ENCODE measurements at places on chromosomes 6 and 20.

GRCh38 chr6:164021589-164022250 is 607.2 kb downstream of the QKI start:
- no peak for DNase-seq

DNA sequence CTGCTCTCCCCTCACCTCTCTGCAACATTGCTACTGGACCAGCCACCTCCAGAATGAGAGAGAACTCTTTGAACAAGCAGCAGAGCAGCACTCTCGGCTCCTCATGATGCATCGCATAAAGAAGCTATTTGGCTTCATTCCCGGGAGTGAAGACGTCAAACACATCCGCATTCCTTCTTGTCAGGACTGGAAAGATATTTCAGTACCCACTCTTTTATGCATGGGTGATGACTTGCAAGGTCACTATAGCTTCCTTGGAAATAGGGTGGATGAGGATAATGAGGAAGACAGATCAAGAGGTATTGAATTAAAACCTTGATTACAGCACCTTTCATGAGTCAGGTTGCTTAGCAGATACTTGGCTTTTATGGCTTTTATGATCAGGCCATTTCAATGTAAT is 4.3 kb downstream of the CALHM4 start:
- no peak for DNase-seq

DNA sequence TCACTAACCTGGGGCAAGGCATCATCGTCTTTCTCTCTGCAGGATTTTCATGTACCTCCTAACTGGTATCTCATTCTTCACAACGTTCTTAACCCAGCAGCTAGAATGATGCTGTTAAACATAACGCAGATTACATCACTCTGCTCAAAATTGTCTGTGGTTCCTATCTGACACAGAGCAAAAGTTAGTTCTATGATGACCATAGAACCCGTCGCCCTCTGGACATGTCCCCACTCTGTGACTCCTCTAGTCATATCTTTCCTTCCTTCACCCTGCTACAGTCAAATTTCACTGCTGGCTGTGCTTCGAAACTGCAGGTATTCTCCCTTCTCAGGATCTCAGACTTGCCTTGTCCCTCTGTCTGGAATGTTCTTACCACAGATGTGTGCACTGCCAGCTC is 87.4 kb upstream of the TPD52L1 start:
- no peak for DNase-seq

DNA sequence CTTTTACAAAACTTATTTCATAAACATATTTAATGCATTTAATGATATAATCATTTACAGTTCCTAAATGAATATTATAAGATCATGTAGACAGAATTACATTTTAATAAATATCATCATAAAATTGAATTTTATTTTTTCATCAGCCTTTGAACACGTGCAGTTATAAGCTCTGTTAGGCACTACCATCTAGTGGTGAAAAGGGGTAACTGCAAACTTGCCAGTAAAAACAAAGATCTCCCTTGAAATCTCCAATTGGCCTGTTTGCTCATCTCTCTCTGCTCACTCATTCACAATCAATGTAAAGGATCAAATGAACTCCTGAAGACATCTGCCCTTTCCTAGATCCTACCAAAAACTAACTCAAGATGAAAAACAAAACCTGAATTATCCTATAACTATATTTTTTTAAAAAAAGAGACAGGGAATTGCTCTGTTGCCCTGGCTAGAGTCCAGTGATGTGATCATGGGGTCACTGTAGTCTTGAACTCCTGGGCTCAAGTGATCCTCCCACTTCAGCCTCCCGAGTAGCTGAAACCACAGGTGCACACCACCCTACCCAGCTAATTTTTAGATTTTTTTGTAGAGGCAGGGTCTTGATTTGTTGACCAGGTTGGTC is 31.7 kb downstream of the SAMHD1 start:
- DNase-seq, result peak; percentile 81

GRCh38 chr20:23042270-23042669 is 7.2 kb downstream of the SSTR4 start:
- no peak for DNase-seq

- no peak for DNase-seq
Measured at GRCh38 chr6:123402052-123402451, 234.7 kb downstream of the TRDN start.

DNA sequence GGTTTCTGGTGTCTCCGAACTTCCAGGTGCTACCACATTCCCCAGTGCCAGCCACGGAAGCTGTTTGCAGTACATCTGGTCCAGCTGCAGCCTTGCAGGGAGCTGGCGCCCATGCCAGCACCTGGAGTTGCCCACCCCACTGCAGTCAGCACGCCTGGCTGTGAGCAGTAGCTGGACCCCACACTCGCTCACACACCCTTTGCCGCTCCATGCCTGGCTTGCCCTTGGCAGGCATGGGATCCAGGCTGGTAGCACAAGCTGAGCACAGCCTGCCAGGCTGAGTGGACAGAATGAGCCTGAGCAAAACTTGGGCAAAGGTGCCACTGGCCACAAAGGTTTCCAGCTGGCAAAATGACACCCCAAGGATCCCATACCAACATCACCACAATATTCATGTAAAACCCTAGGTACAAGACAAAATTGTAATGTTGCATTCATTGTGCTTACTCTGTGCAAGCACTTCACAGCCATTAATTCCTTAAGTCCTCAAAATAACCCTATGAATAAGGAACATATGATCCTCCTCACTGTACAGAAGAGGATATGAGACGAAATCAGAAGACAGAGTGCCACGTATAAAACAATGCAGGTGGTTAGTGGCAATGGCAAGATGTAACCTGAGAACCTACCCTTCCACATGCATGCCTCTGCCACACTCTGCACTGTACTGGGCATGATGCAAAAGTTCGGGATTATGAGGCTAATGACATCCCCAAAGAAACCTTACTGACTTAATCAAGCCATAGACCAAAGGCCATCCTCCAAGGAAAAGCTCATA is 18.3 kb downstream of the KIF16B start:
- no peak for DNase-seq

DNA sequence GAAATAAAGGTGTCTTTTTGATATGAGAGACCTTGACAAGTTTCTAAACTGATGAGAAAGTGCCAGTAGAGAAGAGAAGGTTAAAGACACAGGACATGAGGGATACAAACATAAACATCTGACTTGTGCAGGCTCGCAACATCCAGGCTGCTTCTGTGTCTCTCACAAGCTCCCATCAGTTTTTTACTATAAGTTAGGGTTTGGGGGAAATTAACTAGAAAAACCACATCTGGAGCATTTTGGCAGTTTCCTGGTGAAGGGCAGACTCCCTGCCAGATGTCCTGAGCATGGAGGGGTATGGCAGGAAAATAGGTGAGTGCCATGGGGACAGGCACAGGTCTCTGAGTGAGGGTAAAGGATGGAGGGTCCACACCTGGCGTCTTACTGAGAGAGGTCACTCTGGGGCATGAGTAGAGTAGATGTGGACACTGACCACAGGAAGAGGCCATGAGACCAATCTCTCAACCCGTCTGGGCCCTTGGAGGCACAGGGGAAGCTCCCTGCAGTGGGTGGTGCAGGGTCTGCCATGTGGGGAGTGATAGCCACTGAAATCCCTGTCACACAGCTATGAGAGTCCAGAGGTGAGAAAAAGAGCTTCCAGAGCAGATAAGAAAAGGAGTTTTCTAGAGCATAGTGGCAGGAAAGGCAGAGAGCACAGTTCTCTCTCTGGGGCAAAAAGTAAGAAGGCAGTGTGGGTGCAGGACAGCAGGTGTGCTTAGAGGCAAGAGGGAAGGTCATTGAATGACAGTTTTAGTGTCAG is 193.3 kb upstream of the SYNDIG1 start:
- no peak for DNase-seq

GRCh38 chr20:17530716-17531664 is at the start of gene BFSP1:
Gene BFSP1 (minus strand): TSS chr20:17531379. CDS start chr20:17531329, 50 bp downstream.
- DNase-seq, result peak; percentile 25
